ENCODE measurements at places on chromosomes 3 and 15.

DNA sequence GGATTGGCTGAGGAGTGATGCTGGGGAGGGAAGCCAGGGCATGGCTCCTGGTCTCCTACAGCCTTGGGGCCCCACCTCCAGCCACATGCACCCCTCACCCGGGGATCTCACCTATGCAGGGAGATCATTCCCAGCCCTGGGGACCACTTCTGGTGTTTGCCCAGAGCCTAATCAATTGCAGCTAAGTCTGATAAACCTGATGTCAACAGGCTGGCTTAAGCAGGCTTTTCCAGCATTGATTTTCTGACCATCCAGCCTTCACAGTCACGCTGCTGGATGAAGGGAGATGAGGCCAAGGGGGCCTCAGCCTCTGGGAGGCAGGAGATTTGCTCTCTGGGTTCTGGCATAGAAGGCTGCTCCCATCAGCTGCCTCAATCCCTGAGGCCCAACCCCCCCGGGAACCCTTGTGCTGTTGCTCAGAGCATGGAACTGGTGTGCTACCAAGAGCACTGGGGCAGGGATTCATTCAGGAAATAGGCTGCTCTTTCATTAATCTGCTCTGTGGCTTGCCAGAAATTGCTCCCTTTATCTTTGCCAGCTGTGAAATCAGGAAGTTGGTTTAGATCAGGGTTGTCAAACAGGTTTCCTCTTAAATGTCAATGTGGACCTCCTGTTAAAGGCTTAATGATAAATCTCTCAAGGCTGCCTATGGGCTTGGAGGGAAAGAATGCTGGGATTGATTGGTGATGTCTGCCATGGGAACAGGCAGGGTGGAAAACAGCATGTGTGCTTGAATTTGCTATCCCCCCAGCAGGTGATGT lies 19.0 kb downstream of the FAM3D start:
- no peak for DNase-seq

GRCh38 chr15:95353512-95353911 lies 977.0 kb upstream of the NR2F2 start:
- DNase-seq, result no peak

- DNase-seq, result no peak
Measured at GRCh38 chr3:127744253-127744815, 71.6 kb downstream of the ABTB1 start.

- DNase-seq, result no peak
Measured at GRCh38 chr3:51355891-51356578, 29.1 kb upstream of the MANF start.

DNA sequence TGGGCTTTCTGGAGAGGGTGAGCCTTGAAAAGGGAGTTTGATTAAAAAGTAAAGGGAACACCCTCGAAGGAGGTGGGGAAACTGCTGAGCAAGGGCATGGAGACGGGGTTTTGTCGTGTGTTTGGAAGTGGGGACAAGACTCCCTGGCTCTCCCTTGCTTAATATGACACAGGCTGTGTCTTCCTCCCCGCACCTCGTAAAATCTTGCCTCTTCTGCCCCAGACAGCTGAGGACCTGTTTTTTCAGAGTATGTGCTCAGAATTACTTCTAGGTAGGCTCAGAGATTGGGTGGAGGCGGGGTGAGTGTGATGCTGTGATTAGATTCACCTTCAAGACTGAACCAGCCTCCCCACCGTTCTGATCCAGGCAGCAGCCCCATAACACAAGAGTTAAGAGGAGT lies 244.4 kb upstream of the TLE3 start:
- DNase-seq, result no peak

Data from stimulated activated CD8-positive, alpha-beta memory T cell treated with anti-CD3 and anti-CD28 coated beads, Interleukin-4, amount 100 ng/mL, for 4 hours (primary cell).